ENCODE measurements at places on chromosomes 13 and 19.

DNA sequence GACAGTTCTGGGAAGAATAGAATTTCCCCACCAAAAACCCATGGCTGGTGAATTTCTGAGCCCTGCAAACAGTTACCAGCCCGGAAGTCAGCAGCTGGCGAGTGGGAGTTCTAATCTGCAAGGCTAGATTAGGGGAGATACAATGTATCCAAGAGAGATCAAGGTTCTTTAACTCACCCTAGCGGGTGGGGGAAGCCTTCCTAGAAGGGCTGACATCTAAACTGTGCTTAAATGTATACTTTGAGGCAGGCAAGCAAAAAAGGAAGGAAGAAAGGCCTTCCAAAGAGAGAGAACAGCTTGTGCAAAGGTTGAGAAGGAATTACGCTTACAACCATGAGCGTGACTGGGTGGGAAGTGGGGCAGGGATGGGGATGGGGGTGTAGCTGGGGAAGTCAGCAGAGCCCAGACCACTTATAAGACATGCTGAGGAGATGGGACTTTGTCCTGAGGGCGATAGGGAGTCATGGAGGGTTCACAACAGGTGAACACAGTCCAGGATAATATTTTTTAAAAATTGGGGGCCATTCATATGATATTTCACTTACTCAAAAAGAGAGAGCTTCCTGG is 20.8 kb upstream of the ZNRF4 start:
- DNase-seq: no peak

GRCh38 chr13:92251671-92252210 is 853.3 kb downstream of the GPC5 start:
- DNase-seq: no peak

- no peak for DNase-seq
Observed at GRCh38 chr13:27415116-27415515, 9.3 kb upstream of the GTF3A start.

- no peak for DNase-seq
Observed at GRCh38 chr13:19601749-19602725, 31.4 kb upstream of the MPHOSPH8 start.

- no peak for DNase-seq
Observed at GRCh38 chr13:93409001-93409400, 182.4 kb downstream of the GPC6 start.

DNA sequence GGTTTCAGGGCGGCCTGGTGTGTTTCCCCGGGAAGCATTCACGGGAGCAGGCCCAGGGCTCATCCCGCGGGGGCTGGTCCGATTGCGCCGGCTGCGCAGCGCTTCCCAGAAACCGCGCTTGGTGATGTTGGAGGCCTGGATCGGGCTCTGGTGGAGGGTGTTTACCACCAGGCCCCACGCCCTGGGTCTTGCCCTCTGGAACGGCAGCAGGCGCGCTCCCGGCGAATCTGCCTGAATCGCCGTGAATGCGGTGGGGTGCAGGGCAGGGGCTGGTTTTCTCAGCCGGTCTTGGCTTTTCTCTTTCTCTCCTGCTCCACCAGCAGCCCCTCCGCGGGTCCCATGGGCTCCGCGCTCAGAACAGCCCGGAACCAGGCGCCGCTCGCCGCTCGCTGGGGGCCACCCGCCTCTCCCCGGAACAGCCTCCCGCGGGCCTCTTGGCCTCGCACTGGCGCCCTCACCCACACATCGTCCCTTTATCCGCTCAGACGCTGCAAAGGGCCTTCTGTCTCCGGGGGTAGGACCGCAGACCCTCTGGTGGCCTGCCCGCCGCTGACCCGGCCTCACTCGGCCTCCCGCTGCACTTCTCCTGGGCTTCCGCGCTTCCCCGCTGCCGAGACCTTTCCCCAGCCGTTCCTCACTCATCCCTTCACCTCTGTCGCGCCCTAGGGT is 69.4 kb upstream of the GJB6 start:
- DNase-seq: no peak

DNA sequence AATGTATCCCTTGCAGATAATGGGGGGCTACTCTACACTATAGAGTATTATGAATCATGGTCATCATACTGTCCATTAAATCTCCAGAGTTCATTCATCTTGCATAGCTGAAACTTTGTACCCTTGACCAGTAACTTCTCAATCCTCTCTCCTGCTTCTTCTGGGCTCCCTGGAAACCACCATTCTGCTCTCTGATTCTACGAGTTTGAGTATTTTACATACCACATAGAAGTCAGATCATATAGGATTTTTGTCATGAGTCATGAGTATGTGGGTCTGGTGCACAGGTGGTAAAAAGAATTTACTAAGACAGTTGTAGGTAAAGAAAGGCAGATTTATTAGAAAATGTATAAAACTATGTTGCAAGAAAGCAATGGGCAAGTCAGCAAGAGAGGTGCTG is 41.9 kb downstream of the WTIP start:
- no peak for DNase-seq

DNA sequence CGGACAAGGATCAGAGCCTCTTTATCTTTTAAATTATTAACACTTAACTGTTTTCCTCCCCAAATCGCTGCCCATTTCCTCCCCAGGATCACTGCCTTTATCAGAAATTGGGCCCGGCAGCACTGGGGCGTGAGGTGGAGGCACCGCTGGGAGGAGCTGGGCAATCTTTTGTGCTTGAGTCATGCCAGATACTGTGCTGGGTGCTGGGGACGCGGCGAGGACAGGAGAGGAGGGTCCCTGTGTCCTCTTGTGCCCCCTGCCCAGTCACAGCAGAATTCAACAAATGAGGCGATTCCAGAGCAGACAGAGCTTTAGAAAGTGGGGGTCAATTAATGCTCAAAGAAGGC is 347.8 kb downstream of the ZNF536 start:
- DNase-seq: no peak

GRCh38 chr19:941292-942132 is 15.7 kb downstream of the ARID3A start:
- no peak for DNase-seq

DNA sequence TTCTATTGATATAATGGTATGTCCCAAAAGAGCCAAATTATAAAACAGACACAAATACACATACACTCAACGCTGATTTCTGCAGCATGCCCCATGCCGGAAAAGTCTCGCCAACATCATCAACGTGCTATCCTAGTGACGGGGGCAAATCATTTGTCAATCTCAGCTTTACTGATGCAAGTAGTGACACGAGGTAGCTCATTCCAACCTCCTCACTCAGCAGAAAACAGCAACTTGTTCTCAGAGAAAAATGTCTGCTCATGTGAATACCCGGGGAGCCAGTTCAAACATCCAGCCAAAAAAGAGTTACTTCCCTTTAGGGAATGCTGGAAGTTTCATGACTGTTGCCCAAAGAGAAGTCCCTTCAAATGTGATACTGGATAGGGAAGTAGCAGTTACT is 46.3 kb downstream of the SOX21 start:
- DNase-seq: no peak

GRCh38 chr13:75360170-75360569 is 121.8 kb downstream of the TBC1D4 start:
- no peak for DNase-seq

DNA sequence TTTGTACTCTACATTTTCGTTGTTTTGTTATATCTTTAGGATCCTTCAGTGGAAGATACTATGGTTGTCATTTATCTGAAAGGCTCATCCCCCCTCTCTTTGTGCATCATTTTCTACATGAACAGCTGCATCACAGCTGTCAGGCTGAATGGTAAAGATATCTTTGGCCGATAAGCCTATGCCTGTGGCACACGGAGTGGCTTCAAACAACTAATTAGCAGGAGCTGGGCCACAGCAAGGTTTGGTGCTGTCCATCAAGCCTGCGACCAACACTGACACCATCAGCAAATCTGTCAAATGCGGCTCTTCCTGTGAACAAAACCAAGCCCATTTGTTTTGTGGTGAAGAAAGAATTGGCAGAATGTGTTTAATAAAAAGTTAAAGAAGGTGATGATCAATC is 334.4 kb downstream of the PCDH9 start:
- no peak for DNase-seq

- no peak for DNase-seq
Observed at GRCh38 chr13:31824705-31825517, 85.6 kb downstream of the RXFP2 start.
